ENCODE measurements at places on chromosomes 2 and 18.

GRCh38 chr2:240705204-240705791, 13.6 kb downstream of the AQP12A start:
- no peak for DNase-seq

GRCh38 chr18:34611904-34612303, 98.2 kb upstream of the DTNA start:
- no peak for DNase-seq

DNA sequence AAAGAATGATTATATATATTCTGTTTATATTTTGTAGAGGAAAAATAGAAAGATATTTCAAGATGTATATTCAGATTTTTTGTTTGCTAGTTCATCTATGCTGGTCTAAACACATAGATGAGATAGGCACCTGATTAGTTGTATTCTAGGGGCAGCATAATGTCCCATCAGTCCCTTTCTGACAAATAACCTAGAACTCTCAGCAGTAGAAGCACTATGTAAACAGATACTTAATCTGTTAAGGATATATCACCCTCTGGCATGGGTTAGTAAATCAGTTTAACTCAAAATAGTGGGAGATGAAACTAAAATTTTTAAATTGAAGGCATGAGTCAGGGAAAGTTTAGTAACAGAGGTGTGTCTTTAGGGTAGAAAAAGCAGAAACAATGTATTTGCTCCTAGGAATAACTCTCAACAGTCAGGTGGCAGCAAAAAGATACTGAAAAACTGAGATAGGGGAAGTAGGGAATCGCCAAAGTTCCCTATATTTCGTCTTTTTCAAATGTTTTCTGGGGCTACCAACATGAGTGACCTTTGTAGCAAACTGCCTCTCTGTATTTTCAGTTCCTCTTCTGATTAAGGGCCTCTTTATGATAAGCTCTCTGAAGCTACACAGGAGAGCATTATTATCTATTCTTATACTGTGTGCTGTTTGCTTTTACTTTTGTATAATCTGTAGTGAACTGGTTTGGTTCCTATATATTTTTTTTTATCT, 5.7 kb downstream of the PPP1R1C start:
- DNase-seq = no peak

GRCh38 chr18:58456625-58457024, 172.3 kb downstream of the ALPK2 start:
- no peak for DNase-seq

GRCh38 chr18:61870151-61870550, 22.7 kb downstream of the RNF152 start:
- no peak for DNase-seq

- DNase-seq = no peak
Measured at GRCh38 chr2:240777456-240778212, 42.4 kb downstream of the KIF1A start.

DNA sequence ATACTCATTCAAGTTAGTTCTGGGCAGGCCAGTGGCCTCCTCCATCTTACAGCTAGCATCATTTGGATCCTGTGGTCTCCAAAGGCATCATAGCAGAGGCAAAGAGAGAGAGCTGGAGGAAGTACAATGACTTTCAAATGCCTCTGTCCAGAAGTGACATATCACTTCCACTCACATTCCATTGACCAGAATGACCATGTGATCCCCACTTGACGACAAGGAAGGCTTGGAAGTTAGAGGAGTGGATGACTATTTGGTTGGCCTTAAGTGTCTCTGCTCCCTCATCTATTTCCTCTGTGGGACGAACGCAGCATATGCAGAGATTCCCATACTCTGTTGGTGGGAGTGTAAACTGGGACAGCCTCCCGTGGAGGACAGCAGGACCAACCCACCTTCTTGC, 27.8 kb upstream of the MLPH start:
- DNase-seq = no peak

DNA sequence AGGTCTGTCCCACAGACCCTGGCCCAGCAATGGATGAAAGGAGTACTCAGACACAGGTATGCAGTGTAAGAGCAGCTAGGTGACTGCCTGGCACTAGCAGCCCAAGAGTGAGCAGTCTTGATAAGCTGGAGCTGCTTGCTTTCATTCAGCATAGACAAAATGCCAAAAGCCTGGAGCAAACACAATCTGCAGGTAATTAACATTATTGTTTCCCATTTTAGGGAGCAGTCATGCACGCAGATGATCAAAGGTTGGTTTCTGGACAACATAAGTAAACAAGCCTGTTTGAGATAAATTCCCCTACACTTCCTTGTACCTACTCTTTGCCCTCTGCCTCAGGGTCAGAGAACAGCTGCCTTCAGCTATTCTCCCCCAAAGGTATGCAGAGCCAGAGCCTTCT, 73.7 kb upstream of the MSTN start:
- DNase-seq = no peak

DNA sequence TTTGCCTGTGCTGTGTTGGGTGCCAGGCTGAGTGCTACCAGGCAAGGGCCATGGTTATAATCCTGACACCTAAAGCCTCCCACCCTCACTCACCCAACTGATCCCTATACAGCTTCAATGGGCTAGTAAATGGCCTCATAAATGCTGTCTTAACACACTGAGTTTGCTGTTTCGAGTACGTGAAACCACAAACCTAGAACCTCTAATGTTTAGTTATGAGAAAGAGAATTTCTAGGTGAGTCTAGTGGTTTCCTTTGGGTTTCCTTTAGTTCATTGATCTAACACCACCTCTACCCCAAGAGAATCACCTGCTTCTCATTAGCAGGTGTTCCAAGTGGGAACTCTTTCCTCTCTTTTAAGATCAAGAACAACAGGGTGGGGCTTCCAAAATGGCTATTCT, 172.0 kb downstream of the MC4R start:
- no peak for DNase-seq

DNA sequence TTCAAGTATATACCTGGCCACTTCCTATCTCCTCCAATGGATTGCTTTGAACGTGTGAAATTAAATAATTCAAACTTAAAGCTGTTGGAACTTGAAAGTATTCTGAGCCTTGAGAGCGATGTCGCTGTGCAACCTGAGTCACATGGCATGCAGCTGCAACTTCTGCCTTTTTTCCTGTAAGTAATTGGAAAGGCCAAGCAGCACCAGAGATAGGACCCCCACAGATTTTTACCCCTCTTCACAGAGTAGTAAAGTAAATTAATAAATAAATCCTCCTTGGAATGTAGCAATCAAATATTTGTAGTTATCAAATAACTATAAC, 3.2 kb upstream of the RNF149 start:
- no peak for DNase-seq

DNA sequence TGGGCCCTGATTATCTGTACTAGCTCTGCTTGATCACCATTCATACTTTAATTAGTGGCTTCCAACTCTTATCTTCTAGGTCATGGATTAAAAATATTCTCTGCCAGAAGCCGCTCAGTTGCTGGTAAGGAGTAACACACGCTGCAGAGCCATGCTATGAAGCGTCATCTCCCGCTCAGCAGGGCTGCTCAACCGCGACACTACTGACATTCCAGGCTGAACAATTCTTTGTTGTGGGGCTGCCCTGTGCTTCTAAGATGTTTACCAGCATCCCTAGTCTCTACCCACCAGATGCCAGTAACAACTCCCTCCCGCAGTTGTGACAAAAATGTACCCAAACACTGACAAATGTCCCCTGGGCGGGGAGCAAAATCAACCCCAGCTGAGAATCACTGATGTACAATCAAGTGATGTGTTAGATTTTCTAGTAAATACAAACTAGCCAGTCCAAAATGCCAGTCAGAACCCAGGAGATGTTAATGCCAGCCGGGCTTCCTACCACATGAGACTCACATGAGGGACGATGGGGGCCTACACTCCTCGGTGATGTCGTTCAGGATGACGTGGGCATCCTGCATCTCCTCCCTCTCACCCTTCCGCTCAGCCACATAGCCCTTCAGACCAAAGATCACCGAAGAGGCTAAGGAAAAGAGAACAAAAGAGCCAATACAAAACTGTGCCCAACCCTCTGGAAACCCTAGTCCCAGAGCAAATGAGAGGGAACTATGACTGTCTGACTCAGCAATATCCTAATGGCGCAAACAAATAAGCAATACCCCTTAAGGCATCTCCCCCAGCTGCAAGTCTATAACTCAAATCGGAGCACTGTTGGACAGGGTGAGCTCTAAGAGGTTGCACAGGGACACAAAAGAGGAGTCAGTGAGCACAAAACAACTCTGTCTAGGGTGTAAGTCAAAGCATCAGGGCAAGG, 15.6 kb downstream of the ILKAP start:
- no peak for DNase-seq

- no peak for DNase-seq
Measured at GRCh38 chr2:15107137-15107536, 454.0 kb downstream of the NBAS start.

GRCh38 chr2:222903234-222904220, 42.7 kb downstream of the ACSL3 start:
- DNase-seq = no peak

DNA sequence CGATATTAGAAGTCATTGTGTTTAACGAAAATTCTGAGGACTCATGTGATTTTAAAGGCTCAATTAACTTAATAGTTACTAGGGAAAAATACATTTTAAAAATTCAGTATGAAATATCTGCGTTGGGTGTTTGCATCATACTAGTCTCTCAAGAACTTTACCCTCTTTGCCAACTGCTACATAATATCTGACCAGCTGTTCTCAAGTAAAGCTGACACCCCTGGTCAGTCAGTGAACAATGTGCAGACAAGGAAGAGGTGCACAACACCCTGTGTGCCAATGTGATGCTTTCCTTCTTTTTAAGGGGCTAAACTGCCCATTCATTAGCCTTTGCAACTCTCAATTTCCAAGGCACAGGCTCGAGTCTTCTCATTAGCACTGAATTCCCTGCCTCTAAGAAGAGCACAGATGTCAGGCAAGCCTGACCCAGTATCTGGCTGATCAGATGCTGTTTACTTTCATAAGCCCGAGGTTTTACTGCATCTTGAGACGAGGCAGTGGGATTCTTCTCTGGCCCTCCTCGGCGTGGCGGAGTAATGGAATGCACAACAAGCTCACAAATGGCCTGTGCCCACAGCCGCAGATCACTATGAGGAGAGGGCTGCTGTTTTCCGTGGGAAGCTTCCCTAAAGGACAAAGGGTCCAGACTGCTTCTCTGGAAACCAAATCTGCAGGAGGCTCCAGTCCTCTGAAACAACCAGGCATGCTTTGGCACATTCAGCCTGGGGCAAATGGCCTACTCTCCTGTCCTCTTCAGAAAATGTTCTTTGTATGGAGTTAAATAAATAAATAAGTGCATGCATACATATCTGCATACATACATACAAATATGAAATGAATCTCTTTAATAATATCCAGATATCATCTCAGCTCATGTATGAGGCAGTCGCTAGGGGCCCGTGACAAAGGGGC, 240.3 kb downstream of the ZNF521 start:
- DNase-seq = no peak

DNA sequence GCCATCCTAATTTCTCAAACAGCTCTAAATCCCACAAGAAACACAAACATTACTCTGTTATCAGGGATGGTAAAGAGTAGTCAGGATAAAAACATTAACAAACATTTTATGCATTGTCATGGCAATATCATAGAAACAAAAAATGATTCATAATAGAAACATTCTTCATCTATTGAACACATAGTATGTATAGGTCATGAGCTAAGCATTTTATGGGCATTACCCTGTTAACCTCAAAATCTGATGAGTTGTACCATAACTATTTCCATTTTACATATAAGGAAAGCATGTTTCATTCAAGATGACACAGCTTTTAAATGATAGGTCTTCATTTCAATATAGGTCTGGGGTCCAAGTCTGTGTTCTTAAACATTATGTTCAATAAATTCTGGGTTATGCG, 344.9 kb downstream of the RND3 start:
- no peak for DNase-seq

DNA sequence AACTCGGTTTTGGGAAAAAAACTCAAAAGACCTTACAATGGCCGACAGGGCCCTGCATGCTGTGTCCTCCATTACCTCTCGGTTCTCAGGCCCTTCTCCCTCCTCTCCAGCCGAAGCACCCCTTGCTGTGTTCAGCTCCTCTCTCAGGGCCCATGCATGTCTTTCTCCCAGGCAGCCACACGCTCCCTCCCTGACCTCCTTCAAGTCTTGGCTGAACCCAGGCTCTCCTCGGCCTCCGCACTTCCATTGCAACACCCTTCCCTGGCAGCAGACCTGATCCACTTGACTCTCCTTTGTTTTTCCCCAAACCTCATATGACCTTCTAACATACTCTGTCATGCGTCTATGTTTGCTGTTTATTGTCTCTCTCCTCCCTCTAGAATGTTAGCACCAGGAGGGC, 114.0 kb downstream of the CYP26B1 start:
- no peak for DNase-seq

- no peak for DNase-seq
Measured at GRCh38 chr2:198659096-198659870, 798.5 kb downstream of the SATB2 start.

DNA sequence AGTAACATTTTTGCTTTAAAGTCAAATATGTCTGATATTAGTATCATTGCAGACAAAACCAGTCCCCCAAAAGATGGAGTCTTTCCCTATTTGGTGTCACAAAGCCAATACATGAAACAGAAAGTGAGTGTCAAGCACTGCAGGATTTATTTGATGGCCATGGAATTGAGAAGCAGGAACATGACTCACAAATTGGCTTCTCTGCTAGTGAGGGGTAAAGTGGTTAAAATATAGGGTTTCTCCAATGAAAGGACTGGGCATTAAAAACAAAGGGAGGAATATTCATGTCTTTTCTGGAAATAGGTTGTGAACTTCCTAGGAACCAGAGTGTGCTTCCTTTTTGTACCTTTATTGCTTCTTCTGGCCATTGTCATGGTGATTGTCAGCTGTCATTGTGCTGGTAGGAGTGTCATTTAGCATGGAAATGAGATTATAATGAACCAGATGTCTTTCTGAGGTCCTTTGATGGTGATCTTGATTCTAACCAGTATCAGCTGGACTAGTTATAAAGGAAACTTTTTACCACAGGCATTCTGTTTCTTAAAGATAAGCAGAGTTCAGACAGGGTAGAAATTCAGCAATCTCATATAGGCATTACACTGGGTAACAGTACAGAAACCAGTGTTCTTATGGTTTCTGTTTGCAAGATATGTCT, 4.1 kb downstream of the REG1B start:
- DNase-seq = no peak

DNA sequence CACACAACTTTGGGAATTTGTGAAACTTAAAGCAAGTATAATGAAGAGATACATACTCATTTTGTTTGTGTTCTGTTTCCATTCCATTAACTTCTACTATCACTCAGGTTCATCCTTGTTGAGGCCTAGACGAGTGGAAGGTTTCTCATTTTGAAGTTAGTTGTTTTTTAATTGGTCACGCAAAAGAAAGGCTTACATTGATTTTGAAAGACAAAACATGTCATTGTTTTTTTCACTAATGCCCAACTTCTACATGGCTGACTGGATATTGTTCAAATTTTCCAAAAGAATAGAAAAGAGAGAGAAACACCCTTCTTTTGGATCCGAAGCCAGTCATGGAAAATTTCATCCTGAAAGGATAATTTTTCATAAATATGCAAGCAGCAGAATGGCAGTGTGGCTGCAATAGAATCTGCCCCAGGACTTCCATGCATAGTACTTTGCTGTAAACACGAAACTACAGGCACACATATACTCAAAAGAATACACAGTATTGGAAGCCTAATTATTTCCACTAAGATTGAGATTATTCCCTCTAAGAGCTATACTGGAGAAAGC, 27.4 kb downstream of the PRKCE start:
- no peak for DNase-seq
